Astrocyte (in vitro differentiated cells and primary cell): ENCODE measurements at places on chromosomes 5 and 9.

- peaks cover 33% of the 10 kb centered on the region for H3K4me1 ChIP-seq
- no peak overlapping the region for H3K27ac ChIP-seq
- no peaks in the 10 kb centered on the region for H3K36me3 ChIP-seq
- DNase-seq = no peak
- no peak overlapping the region for H3K4me3 ChIP-seq
Observed at GRCh38 chr5:159768243-159768642, 148.0 kb upstream of the ADRA1B start.

DNA sequence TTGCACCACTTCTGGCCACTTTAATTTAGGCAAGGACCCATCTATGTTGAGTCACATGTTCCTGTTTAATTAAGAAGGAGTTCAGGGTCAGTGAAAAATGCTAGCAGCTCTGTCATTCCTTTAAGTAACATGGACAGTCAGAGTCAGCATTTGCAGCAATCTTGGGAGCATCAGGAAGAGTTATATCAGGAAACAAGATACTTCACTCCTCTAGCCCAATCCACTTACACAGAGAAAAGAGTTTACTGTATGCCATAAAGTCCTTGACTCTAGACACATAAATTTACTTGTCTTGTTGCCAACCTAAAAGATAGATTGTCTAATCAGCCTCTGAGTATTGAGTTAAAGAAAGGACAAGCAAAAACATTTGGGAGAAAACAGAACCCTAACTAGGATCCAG is 266.7 kb downstream of the PJA2 start:
- H3K4me3 ChIP-seq = no peak overlapping the region
- H3K27me3 ChIP-seq = no peaks in the 10 kb centered on the region

GRCh38 chr5:155049569-155050383 is 36.2 kb downstream of the KIF4B start:
- H3K27me3 ChIP-seq = no peaks in the 10 kb centered on the region
- no peaks in the 10 kb centered on the region for H3K4me1 ChIP-seq
- no peaks in the 10 kb centered on the region for H3K36me3 ChIP-seq
- no peak overlapping the region for H3K4me3 ChIP-seq
- H3K27ac ChIP-seq = no peak overlapping the region

DNA sequence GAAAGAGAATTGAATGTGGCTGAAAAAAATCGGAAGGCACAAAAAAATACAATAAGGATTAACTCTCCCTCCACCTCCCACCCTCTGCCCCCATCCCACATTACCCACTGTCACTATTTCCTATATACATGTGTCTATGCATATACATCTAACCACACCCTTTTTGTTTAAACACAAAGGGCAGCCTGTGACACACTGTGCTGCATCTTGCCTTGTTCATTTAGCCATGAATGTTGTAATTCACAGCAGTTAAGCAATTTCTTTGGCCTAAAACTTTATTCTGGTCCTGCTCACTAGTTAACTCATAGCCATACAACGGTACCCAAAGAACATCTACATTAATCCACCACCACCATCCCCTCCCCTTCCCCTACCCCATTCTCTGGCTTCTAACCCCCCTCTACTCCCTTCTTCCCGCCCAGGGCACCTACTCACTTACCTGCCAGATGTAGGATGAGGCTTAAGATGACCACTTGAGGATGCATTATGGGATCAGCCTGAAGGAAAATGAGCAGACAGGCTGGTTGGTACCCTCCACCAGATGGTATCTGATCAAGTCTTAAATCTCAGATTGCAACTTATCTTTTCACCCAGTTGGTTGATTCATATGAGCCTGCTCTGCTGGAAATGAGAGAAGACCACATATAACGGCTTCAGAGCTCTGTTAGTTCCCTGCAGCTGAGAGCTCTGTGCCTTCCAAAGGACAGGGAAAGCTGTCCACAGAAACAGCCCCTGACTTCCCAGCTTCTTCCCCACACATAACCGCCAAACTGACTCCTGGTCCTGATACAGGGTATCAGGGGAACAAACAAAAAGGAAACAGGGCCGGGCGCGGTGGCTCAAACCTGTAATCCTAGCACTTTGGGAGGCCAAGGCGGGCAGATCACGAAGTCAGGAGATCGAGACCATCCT is 1.2 kb downstream of the HAVCR1 start:
- no peak overlapping the region for H3K27ac ChIP-seq
- H3K4me3 ChIP-seq = no peak overlapping the region
- no peaks in the 10 kb centered on the region for H3K4me1 ChIP-seq
- no peak for DNase-seq

- no peak for DNase-seq
- peaks cover 5% of the 10 kb centered on the region for H3K27me3 ChIP-seq
- H3K4me1 ChIP-seq = peaks cover 6% of the 10 kb centered on the region
- no peak overlapping the region for H3K4me3 ChIP-seq
- H3K27ac ChIP-seq = no peak overlapping the region
Observed at GRCh38 chr9:127181315-127181580, 58.8 kb upstream of the ANGPTL2 start.

GRCh38 chr5:25955337-25955736 is 1083.0 kb downstream of the CDH9 start:
- no peak overlapping the region for H3K4me3 ChIP-seq
- DNase-seq = no peak
- no peaks in the 10 kb centered on the region for H3K27me3 ChIP-seq

GRCh38 chr5:166709691-166710090 is 1581.8 kb upstream of the WWC1 start:
- no peak for DNase-seq
- H3K4me3 ChIP-seq = no peak overlapping the region
- no peak overlapping the region for H3K27ac ChIP-seq
- H3K36me3 ChIP-seq = no peaks in the 10 kb centered on the region
- no peaks in the 10 kb centered on the region for H3K4me1 ChIP-seq

DNA sequence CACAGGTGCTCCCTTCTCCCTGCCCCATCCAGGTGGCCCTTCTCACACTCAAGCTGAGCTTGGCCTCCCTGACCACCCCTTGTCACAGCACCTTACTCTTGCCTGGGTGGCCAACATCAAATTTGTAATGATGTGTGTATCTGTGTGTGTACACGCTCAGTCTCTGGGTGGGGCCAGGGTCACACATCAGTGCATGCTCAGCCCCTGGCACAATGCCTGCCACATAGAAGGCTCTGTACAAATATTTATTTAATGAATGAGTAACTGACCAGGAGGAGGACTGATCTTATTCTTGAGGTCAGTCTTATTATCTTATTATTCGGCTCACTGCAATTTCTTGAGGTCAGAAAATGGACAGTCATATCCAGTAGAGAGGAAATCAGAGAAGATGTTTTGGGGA is 41.3 kb upstream of the HAND1 start:
- no peaks in the 10 kb centered on the region for H3K36me3 ChIP-seq
- H3K4me1 ChIP-seq = peaks cover 3% of the 10 kb centered on the region
- no peak overlapping the region for H3K4me3 ChIP-seq
- H3K27ac ChIP-seq = no peak overlapping the region

DNA sequence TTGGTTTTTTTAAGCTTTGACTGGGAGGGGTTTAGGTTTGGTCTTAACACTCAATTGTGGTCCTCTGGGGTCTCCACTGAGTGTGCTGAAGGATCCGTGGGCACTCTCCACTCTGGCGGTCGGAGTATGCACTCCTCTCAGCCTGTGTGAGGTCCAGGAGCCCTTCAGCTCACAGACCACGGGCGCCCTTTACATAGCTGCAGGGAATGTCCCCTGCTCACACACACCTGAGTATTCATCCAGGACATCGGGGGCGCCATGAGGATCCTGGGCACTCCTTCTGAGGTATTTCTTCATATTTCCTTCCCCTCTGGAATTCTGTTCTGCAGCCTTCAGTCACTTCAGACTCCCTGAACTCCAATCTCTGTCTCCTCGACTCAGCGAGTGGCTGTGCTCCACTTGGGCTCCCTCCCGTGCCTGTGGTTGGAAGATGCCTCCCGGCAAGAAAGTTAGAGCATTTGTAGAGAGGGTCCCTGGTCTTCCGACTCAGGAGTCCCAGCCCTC is 12.5 kb downstream of the TRIP13 start:
- peaks cover 13% of the 10 kb centered on the region for H3K36me3 ChIP-seq
- no peaks in the 10 kb centered on the region for H3K4me1 ChIP-seq
- no peaks in the 10 kb centered on the region for H3K27me3 ChIP-seq
- H3K4me3 ChIP-seq = no peak overlapping the region
- H3K27ac ChIP-seq = no peak overlapping the region

DNA sequence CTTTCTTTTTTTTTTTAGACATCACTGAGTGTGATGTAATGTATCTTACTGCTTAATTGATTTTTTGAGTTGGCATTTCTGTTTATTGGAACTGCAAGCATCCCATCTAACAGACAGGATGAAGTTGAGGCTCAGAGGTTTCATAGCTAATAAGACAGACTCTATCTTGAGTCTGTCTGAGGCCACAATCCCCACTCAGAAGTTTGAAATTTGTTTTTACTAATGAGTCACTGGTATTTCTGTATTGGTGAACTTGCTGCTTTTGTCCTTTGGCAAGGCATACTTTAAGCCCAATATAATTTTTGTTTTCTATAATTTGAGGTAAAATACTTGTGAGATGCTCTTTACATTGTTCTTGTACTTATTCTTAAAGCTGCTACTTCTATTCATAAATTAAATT is 491.2 kb downstream of the PSAT1 start:
- H3K36me3 ChIP-seq = no peaks in the 10 kb centered on the region
- H3K4me3 ChIP-seq = no peak overlapping the region
- DNase-seq = peak; percentile 67
- peak overlapping the region; percentile 42 for H3K27ac ChIP-seq

- H3K4me3 ChIP-seq = no peak overlapping the region
- no peak for DNase-seq
- no peak overlapping the region for H3K27ac ChIP-seq
Observed at GRCh38 chr9:18910916-18911315, 122.1 kb downstream of the SAXO1 start.

GRCh38 chr5:136192015-136192525 is 892 bp downstream of the SMIM32 start:
- peak overlapping the region; percentile 50 for H3K4me3 ChIP-seq
- peaks cover 44% of the 10 kb centered on the region for H3K27me3 ChIP-seq
- no peak for DNase-seq
- H3K4me1 ChIP-seq = peaks cover 15% of the 10 kb centered on the region
- no peak overlapping the region for H3K27ac ChIP-seq

- no peaks in the 10 kb centered on the region for H3K27me3 ChIP-seq
- no peak overlapping the region for H3K27ac ChIP-seq
- H3K4me3 ChIP-seq = no peak overlapping the region
- no peak for DNase-seq
Observed at GRCh38 chr9:127739614-127740330, 4.7 kb upstream of the TOR2A start.

- H3K4me1 ChIP-seq = peaks cover 13% of the 10 kb centered on the region
- DNase-seq = peak; percentile 32
- H3K27ac ChIP-seq = peak overlapping the region; percentile 60
- H3K4me3 ChIP-seq = no peak overlapping the region
- H3K27me3 ChIP-seq = no peaks in the 10 kb centered on the region
Observed at GRCh38 chr5:142245786-142246185, 79.0 kb downstream of the SPRY4 start.

DNA sequence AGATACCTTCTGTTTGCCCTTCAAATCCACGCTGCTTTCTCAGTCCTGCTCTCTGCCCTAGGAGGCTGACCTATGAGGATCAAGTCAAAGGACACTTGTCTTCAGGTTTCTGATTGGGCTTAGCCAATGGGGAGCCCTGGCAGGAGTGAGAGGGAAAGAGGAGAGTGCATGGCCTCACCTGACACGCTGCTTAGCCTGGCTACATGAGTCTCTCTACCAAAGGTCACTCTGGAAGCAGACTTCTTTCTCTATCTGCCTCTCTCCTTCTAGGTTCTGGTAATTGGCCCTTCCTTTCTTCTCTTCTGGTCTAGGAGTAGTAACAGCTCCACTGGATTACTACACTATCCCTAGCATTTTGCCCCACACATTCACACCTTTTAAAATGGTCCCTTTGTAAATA is 13.1 kb downstream of the ARSB start:
- H3K4me1 ChIP-seq = peaks cover 4% of the 10 kb centered on the region
- H3K4me3 ChIP-seq = no peak overlapping the region
- DNase-seq = no peak
- H3K27me3 ChIP-seq = no peaks in the 10 kb centered on the region
- no peaks in the 10 kb centered on the region for H3K36me3 ChIP-seq

DNA sequence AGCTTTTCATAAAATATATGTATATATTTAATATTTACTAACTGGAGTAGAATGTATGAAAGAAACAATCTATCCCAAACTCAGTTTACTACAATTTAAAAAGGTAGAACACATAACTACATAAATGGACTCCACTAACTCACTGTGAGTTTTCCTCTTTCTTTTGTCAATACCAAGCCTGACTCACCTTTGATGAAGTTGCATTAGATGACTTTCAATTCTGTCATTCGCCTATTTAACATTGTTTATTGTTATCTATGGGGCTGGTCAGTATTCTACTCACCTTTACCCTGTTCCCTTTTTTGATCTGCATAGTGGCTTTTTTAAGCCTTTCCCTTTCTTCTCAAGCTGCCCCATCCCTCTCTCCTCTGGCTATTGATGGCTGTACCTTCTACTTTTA is 629.7 kb downstream of the RAB3C start:
- no peak overlapping the region for H3K4me3 ChIP-seq
- no peak overlapping the region for H3K27ac ChIP-seq
- peaks cover 3% of the 10 kb centered on the region for H3K4me1 ChIP-seq
- H3K36me3 ChIP-seq = no peaks in the 10 kb centered on the region
- no peak for DNase-seq

DNA sequence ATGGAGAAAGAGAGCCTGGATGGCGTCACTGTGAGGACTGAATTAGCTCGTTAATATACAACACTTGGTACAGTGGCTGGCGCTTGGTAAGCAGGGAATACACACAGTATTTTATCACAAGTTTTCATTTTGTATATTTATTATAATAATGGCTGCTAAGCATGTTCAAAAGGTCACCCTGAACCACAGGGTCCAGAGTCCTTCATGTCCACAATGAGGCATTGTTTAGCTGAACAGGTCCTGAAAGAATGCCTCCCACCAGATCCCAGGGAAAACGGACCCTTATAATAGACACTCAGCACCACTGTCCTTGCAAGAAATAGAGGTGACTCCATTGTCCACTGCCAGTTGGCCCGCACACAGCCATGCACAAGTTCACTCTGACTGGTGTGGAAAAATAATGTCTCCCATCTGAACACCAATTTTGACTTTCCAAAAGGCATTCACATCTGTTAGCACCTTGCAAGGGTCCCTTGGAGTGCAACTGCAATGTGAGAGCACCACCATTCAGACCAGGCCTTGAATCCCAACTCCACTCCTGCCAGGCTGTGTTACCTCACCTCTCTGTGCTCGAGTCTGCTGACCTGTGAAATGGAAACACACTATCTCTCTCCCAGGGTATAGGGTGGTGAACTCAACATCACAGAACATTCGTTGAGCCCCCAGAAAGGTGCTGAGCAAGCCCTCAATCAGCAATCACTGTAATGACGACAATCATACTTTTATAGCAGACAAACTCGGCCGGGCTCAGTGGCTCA is 3.9 kb downstream of the VDAC1 start:
- no peak overlapping the region for H3K27ac ChIP-seq
- no peak for DNase-seq
- peaks cover 26% of the 10 kb centered on the region for H3K4me1 ChIP-seq
- no peaks in the 10 kb centered on the region for H3K27me3 ChIP-seq
- no peak overlapping the region for H3K4me3 ChIP-seq
- H3K36me3 ChIP-seq = peaks cover 4% of the 10 kb centered on the region

- H3K36me3 ChIP-seq = no peaks in the 10 kb centered on the region
- no peaks in the 10 kb centered on the region for H3K27me3 ChIP-seq
- no peaks in the 10 kb centered on the region for H3K4me1 ChIP-seq
- H3K4me3 ChIP-seq = no peak overlapping the region
- DNase-seq = no peak
Observed at GRCh38 chr5:175696139-175696854, 38.4 kb downstream of the HRH2 start.

- peaks cover 8% of the 10 kb centered on the region for H3K27me3 ChIP-seq
- DNase-seq = peak; percentile 30
- H3K4me3 ChIP-seq = no peak overlapping the region
- no peaks in the 10 kb centered on the region for H3K36me3 ChIP-seq
Observed at GRCh38 chr5:113612060-113612496, 98.6 kb downstream of the YTHDC2 start.
